Neural crest cell (in vitro differentiated cells): ENCODE measurements at places on chromosomes 11 and 22. TPM values are rescaled to one million over a fixed set of nuclear protein-coding genes. Genes with fewer than 3 reads are reported as not detected.

CARD10 gene
- 7.0 and 7.3 TPM in 2 replicates for total RNA-seq

ADM gene
- 12.3 and 13.9 TPM in 2 replicates for total RNA-seq

GRCh38 chr11:8043756-8044155 is 37.3 kb upstream of the TUB start:
- no peak for DNase-seq

GRCh38 chr11:2180347-2180746 is 8.7 kb upstream of the TH start:
- DNase-seq: no peak

DNA sequence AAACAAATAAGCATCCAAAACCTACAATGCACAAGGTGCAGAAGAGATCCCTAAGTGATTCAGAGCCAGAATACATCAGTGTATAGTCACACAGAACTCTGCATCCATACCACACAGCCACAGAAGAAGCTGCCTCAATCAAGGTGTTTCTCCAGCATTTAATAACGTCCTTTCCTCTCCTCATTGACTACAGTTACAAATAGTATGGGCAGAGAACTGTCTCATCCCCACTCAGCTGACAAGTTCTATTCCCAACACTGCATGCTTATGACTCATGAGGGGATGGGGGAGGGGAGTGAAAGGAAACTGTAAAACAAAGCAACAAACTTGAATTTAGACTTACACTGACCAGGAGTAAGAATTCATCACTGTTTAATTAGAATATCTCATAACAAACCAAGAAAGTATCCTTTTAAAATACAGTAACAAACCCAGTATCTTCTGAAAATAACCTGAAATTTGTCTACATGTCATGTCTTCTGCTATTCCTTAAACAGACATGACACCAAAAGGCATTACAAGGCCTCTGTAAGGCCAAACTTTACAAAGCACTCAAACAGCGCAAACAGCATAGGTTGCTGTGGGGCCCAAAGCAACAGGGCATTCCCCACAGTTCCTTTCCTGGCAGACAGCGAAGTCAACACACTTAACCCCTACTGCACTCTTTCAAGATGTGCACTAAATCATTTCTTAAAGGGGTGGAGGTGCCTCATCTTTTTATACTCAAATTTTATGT is 29.3 kb downstream of the CELF1 start:
- no peak for DNase-seq

GRCh38 chr11:2737866-2738265 is 38.1 kb upstream of the KCNQ1OT1 start:
- no peak for DNase-seq

DNA sequence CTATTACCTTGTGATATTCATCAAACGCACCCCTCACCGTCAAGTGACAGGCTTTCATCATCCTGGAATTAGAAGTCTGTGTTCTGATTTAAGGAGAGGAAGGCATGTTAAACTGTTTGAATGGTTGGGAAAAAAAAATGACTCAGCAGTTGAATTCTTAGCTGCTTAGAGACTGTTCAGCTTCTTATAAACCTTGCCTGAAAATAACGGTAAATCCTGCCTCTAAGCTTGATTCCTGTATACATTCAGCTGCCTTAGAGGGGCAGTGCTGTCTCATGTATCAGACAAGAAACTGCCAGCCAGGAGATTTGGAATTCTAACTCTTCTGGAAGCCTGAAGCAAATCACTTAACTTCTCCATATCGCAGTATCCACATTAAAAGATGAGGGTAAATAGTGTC is 437.4 kb downstream of the JRKL start:
- no peak for DNase-seq

DNA sequence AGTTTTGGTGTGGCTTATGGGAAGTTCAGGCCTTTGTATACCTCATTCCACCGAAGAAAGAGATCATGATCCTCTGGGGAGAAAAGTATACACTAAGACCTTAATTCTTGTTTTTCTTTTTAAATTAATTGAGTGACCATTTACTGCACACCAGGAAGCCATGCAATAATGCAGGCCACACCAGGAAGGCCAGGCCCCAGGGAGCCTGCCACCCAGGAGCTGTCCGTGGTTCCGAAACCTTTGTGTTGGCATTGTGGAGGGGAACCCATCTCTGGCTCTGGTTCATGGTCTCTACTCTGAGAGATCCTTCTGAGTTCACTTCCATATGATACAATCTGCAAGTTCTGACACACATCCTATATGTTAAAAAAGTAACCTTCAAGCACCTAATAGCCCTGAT is 291.8 kb downstream of the MIAT start:
- DNase-seq: peak; percentile 11
